ENCODE measurements at places on chromosomes 13 and 19.

- no peak for DNase-seq
Observed at GRCh38 chr13:86986448-86986847, 684.7 kb upstream of the SLITRK5 start.

DNA sequence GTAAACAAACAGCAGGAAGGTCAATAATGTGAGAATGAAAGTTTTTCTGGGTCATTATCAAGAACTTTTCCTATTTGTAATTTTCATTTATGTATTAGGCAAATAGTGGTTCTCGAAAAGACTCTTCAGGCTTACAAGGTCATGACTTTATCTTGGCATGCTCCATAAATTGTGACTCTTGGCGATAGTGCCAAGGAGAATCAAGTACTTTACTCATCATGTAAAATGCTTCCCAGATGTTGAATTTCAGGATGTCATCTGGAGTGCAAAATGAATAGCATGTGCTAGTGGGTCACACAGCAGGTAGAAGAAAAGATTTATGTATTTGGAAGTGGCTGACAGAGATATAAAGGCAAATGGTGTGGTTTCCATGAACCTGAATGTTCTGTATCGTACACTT is 1492.7 kb upstream of the PCDH20 start:
- no peak for DNase-seq

- no peak for DNase-seq
Observed at GRCh38 chr19:42985588-42985987, 40.7 kb downstream of the PSG11 start.

GRCh38 chr19:36528921-36529518 is 949 bp upstream of the ZNF260 start:
- peak; percentile 16 for DNase-seq

DNA sequence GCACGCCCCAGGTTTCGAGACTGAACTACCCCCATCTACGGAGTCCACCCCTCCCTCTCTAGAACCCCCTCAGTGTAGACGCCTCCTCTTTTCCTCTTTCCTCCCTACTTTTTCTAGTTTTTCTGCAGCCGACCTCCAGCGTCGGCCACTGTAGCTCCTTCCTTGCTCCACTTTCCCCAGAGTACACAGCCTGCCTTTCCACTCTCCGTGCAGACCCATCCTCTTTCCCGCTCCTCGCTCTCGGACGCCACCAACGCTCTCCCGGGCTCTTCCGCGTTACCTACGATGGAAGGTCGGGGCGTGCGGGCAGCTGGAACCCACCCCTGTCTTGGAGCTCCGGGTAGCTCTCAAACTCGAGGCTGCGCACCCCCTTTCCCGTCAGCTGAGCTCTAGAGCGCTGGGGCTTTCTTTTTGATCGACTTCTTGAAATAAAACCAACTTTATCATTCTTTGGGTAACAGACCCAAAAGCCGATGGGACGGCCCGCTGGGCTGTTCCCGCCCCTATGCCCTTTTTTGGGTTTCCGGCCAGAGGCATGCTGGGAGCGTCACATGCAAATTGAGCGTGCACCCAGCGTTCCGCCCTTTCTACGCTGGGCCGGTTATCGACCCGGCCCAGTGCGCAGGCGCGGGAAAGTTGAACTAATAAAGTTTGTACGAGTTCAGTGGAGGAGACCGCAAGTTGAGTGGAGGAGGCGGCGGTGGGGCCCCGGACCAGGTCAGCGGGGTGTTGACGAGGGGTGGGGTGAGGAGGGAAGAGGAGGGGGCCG is at the start of the genes BCL2L12 and IRF3:
TSS of gene BCL2L12 (plus strand) at position 583 of the 769 bp plus-strand sequence. CDS start 760 bp downstream, outside the sequence.
TSS of gene IRF3 (minus strand) at position 507 of the 769 bp plus-strand sequence. CDS start 1,019 bp downstream, outside the sequence.
- peak; percentile 99 for DNase-seq

- DNase-seq = no peak
Observed at GRCh38 chr13:67844574-67844973, 614.4 kb upstream of the PCDH9 start.

DNA sequence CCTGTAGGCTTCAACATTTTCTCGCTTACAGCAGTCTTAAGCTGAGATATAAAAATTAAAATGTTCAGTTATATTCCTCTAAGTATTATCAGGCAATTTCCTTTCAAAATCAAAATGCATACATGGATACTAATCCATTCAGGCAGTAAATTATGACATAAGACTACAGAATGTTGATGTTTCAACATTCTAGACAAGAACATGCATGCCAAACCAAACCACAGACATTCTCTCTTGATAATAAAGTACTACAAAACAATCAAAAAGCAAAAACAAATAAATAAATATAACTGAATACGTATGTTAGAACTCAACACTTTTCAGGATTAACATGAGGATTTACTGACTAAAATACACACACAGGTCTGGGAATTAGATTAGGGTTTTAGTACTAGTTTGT is 7.7 kb downstream of the DIS3 start:
- no peak for DNase-seq

DNA sequence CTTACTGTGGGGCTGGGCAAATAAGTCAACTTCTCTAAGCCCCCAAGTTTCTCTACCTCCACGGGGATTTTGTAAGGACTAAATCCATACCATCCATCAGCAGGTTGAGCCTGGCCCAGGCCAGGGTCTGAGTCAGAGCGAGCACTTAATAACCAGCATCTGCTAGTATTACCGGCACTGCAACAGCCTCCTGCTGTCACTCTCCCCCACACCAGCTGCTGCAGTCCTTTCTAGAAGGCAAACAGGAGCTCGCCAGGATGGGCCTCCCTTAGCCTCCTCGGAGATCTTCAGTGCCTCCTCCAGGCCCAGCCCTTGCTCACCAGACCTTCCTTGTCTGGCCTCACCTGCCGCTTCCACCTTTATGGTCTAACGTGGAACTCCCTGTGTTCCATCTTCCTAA is 3.2 kb downstream of the NAPA start:
- DNase-seq = no peak

- DNase-seq = peak; percentile 41
Observed at GRCh38 chr19:40416918-40417642, 3.9 kb upstream of the PRX start.

- DNase-seq = peak; percentile 15
Observed at GRCh38 chr19:39046037-39046821, 13.9 kb upstream of the FBXO27 start.

GRCh38 chr13:25778808-25779305 is 273.0 kb downstream of the SHISA2 start:
- DNase-seq = no peak

DNA sequence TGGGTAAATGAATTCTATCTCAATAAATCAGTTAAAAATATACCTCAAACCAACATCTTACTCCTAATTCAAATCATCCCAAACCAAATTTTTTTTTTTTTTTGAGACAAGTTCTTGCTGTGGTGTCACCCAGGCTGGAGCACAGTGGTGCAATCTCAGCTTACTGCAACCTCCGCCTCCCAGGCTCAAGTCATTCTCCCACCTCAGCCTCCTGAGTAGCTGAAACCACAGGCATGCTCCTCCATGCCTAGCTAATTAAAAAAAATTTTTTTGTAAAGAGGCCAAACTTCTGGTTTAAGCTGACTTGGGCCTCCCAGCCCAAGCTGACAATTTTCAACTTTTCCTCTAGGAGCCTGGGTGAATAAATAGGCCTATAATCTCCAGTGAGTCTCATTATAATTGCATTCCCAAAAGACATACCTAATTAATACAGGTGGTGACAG is 22.1 kb upstream of the OLFM2 start:
- DNase-seq = no peak

DNA sequence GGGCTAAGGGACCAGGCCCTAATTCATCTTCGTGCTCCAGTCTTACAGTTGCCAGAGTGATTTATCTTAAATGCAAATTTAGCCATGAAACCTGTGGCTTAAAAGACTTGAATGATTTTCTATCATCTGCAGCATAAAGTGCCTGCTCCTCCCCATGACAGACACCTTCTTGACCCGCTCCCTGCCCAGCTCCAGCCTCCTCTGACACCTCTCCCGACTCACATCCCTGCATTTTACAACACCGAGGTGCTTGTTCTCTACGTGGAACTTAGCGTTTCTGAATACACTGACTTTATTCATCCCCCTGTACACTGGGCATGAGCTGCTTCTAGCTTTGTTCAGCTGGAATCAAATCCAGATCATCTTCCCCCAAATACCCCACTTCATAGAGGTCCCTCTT is 128.7 kb upstream of the MYO16 start:
- no peak for DNase-seq

DNA sequence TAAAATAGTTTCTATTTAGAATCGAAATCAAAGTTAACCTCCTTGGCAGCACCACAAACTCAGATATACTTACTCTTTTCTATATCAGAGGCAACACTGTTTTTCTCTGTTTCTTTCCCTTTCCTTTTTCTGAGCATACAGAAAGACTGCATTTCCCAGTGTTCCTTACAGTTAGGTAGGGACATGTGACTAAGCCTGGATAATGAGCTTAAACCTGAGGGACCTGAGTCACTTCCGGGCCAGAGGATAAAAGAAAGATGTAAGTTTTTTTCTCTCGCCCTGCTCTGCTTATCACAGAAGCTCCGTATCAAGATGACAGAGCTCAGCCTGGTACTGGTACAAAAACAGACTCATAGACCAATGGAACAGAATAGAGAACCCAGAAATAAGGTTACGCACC is 531.9 kb downstream of the KLF12 start:
- no peak for DNase-seq

DNA sequence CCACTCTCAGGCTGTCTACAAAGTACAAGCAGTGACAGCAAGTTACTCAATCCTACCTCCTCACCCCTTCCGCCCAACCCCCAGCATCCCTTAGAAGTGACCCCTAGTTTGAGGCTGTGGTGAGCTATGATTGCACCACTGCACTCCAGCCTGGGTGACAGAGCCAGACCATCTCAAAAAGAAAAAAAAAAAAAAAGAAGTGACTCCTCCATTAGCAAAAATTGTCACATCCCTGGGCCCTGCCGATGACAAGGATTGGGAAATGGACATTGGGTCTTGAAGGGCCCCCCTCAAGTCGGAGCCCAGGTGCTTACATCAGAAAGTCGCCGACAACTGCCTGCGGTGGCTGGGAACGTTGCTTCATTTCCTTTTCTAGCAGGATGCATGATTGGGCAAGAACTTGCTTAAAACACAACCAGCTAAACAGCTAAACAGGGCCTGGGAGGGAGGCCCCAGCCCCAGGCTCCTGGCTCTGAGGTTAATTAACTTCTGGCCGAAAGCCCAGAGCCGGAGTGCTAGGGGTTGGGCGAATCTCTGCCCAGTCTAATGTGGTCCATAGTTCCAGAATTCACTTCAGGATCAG is 15.3 kb downstream of the RAB3D start:
- DNase-seq = peak; percentile 87

GRCh38 chr13:100266026-100266425 is 177.1 kb downstream of the PCCA start:
- no peak for DNase-seq

DNA sequence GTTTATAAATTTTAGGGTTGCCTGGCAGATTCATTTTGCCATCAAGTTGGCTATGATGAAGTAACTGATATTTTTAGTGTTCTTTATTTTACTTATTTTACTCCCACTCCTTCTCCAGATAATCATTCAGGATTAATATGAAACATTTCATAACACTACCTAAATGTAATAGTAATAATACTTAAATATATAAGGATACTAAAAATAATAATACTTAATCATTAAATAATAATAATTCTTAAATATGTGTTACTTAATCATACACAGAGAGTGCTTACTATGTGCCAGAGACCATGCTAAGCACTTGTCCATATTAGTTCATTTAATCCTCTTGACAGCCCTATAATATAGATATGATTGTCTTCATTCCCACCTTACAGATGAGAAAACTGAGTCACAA is 23.0 kb upstream of the OXGR1 start:
- DNase-seq = no peak

- DNase-seq = no peak
Observed at GRCh38 chr13:71493189-71493588, 373.8 kb downstream of the DACH1 start.

GRCh38 chr19:33622505-33622808 is 704 bp downstream of the CHST8 start:
- no peak for DNase-seq

DNA sequence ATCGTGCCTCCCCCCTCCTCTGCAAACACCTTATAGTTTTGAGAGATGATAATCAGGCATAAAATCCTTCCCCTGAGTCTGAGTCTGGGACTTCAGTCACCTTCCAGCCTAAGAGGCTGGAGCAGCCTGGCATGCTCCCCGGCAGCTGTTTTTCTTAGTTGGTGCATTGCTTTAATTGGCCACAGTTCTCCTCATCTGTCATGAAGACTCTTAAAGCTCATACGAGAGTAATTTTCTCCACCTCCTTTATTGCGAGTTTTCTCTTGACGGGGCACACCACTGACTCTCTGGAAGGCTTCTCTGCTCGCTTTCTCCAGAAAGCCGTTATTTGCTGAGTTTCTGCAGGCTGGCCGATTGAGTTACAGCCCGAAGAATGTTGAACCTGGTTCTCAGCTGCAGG is 310.5 kb downstream of the ATP8A2 start:
- DNase-seq = no peak

DNA sequence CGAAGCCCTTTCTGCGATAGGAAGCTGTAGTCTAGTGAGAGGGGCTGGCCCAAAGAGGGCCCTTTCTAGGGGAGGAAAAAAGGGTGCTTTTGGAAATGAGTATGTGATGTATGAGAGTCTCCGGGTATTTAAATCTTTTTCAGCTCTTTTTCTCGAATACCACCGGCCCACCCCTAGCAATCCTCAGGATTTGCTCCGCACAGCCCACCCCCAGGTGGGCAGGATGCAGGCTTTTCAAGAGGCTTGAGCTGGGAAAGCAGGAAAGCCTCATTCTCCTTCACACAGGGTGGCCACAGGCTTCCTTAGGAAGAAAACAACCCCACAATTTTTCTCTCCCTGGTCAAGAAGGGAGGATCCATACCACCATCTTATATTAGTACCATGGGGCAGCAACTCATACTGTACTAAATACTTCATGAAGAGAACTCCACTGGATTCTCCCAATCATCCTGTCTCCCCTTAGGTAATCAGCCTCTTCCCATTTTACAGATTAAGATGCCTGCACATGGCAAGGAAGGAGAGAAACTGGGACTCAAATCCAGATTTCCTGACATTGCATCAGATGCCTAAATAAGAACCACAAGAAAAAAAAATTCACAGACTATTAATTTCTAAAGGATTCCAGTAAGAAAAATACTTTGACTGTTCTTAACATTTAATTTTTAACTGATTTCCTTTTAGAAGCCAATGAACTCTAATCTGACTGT is 84.4 kb downstream of the STK24 start:
- no peak for DNase-seq

DNA sequence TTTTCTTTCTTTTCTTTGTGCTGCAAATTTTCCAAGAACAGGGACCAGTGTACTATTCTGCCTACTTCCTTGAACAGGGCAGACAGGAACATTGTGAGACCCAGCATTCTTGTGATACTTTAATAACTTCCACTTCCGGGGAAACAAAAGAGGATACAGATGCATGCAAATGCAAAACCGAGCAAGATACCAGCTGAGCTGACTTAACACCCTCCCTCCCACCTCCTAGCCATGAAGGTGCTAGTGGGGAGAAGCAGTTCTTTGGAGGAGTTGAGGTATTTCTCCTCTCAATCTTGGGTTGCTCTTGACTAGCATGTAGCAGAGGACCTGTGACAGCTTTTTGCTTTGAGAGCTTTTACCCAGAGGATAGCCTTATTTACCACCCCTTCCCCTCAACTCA is 111.2 kb downstream of the KLF5 start:
- no peak for DNase-seq

- no peak for DNase-seq
Observed at GRCh38 chr13:20424949-20425348, 100.7 kb downstream of the CRYL1 start.

GRCh38 chr13:80814541-80814940 is 473.6 kb upstream of the SPRY2 start:
- DNase-seq = no peak

GRCh38 chr13:91162180-91162579 is 185.3 kb upstream of the MIR17HG start:
- no peak for DNase-seq

All from activated CD4-positive, alpha-beta T cell treated with anti-CD3 and anti-CD28 coated beads, Interleukin-10, Interleukin-2, amounts not matched to agents 100 ng/mL and 50 ng/mL, durations not matched to agents 16 hours and 8 hours (primary cell).